ENCODE measurements at places on chromosomes 16 and 17. TPM values are rescaled to one million over a fixed set of nuclear protein-coding genes. Genes with fewer than 3 reads are reported as not detected.

DNA sequence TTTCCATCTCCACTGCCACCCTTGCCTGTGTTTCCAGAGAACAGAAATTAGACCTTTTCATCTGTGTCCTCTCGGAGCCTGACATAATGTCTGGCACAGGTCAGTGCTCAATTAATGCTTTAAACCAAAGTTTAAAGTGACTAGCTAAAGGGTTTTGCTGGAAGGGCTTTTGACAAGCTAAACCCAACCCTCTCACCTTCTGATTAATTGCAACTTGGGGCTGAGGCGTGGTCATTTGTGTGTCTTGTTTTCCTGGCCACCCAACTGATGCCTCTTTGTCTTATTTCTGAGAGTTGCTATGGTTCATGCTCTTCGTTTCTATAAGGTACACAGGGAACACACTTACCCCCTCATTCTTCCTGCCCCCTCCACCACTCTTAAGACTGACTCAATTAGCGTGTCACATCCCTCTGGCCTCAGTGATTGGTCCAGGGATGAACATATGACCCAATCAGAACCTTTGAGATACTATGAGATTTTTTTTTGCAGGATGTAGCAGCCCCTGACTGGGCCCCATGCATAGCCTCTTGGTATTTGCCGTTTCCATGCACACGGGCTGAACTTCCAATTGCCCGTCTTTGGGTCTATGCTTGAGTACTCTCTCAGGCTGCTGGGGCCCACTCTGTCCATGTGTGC, 15.8 kb upstream of the BRD7 start:
- no peak for DNase-seq

DNA sequence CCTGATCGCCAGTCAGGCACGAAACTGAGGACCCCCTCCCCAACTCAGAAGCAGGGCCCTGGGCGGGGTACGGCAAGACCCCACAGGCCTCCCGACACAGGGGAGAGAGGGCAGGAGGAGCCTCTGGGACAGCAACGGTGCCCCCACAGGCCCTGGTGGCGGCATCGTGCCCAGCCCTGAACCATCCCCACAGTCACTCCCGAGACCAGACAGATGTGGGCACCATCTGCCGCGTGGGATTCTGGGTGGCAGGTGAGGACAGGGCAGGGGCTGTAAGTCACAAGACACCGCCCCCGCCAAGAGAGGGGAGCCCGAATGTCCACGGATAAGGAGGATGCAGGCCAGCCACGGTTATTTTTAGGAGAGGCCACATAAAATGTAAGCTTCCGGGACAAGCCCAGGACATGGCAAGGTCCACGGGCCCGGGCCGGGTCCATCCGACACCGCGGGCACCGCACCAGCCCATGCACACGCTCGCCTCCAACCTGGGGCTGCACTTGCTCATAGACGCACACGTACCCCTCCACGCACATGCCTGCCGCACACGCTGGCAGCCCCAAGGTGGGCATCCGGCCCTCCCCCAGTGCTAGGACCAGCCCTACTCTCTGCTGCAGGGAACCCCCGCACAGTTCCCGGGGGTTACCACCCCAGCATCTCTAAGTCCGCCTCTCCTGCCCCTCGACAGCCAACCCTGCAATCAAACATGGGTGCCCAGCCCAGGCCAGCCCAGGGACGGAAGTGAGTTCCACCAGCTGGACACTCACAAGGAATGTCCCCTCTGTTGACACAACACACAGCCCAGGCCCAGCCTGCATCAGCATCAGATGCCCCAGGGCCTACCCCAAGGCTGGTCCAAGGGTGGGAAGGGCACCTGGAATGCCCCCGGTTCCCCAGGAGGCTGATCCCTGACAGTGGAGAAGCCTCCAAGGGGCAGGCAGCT, 8.2 kb upstream of the PVALEF start:
- DNase-seq: no peak

The TERB1 gene
- total RNA-seq: not detected

DNA sequence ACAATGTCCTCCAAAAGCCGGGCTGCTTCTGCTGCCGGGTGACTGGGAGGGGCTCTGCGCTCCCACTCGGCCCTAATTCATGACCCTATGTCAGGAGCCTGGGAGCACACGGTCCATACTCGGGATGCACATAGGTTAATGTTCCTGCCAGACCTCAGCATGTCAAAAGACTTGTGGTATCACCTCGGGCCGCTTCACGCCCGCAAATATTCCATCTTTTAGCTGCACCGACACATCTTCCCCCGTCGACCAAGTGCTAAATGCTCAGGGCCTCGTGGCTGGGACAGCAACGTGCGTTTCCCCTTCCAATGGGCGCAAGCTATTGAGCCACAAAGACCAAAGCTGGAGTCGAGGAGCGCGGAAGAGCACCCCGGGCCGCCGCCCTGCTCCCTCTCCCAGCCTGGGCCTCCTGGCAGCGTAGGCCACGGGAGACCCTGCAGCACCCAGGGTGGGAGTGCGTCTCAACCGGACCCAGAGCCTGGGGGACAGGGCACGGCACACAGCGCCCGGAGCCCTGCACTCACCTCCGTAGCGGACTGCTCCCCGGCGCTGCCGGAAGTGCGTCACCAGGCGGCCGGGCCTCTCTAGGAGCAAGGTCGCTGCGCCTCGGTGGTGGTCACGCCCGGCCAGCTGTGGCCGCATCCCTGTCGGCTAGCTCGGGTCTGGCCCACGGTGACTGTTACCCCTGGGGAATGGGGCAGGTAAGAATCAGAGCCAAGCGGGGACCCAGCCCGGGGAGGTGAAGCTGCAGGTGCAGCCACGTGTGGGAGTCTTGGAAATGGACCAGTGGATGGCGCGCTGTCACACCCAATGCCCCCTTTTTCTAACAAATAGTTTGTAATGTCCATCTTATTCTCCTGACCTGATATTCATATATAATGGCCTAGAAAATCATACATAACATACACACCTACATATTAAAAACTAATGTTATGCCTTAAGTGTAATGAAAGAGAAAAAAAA, at the start of gene ZNF23:
Gene ZNF23 (minus strand): TSS at position 562 of the 963 bp plus-strand sequence. CDS start 5,451 bp downstream, outside the sequence.
- peak; percentile 93 for DNase-seq

DNA sequence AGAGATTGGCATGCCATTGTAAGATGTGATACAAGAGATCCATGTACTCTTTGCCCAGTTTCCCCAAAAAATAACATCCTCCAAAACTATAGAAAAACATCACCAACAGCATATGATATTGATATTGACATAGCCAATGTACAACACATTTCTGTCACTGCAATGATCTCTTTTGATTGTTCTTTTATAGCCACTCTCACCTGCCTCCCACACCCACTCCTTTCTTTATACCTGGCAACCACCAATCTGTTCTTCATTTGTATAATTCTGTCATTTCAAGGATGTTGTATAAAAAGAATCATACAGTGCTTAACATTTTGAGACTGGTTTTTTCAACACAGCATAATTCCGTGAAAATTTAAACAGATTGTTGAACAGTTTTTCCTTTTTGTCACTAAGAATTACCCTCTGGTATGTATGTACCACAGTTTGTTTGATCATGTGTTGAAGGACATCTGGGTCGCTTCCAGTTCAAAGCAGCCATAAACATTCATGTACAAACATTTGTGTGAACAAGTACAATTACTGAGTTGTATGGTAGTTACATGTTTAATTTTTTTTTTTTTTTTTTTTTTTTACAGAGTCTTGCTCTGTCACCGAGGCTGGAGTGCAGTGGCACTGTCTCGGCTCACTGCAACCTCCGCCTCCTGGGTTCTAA, 9.9 kb downstream of the KRTAP9-1 start:
- no peak for DNase-seq

- no peak for DNase-seq
Measured at GRCh38 chr16:81921843-81922584, 89.3 kb downstream of the SDR42E1 start.

Measured in right cardiac atrium (tissue), 5 donors.